ENCODE measurements at places on chromosomes 2 and 18.

DNA sequence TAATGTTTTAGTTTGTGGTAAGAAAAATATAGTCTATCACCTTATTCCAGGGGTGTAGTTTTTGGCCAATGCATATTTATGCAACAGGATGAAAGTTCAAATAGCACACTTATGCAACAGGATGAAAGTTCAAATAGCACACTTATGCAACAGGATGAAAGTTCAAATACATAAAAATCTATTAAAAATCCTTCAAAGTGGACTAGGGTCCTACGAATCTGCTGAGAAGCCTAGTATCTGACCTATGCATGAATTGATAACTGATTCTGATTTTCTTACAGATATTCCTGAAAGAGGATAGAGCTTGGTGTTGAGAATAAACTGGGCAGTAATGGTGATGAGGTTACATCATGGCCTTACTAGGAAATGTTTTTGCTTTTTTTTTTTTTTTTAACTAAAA lies 2.8 kb downstream of the PECR start:
- DNase-seq: no peak

GRCh38 chr2:100971221-100971620 lies 30.9 kb upstream of the RPL31 start:
- no peak for DNase-seq

DNA sequence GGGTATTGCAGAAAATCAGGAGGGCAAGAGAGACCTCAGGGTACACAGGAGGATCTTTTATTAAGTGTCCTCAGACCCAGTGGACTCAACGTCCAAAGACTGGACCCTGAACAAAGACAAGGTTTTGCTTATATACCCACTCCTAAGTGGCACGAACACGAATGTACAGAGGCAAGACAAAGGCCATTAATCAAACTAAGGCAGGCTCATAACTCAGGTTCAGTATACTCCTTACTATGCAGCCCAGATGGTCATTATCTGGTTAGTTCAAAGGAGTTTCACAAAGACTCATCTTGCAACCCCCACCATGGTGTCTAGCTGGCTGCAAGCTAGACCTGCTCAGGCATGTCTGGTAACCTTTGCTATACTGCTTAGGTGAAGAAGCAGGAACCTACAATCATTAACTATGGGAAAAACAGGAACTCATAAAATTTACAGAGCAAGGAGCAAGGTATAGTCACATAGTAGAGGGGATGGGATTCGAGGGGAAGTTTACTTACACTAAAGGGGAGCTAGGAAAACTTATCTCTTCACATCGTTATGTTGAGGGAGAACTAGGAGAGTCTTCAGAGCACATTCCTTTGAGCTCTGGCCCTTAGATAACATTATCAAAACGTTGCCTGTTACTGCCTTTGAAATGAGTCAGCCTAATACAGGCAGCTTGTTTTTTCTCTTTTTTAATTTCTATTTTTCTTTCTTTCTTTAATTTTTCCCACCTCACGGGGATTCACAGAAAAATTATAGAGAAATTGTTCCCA lies 33.9 kb downstream of the SLC4A3 start:
- no peak for DNase-seq

GRCh38 chr18:7568426-7568825 lies 1.3 kb downstream of the PTPRM start:
- DNase-seq: no peak

DNA sequence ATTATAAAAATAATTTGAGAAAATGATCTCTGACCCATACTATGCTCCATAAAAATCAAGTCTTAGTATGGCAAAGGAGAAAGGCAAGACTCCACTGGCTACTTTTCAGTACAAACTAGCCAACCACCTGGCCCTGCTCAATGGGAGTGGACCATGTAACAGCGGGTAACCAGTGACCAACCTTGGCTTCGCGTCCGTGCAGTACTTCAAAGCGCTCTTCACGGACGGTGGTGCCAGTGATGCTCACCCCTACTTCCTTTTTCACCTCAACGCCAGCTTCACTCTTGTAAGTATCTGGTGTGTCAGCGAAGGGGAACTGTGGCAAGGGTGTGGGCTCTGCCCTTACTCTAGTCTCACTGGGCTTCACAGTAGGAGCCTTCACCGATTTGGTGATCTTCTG lies 23.3 kb downstream of the TTN start:
- DNase-seq: no peak

DNA sequence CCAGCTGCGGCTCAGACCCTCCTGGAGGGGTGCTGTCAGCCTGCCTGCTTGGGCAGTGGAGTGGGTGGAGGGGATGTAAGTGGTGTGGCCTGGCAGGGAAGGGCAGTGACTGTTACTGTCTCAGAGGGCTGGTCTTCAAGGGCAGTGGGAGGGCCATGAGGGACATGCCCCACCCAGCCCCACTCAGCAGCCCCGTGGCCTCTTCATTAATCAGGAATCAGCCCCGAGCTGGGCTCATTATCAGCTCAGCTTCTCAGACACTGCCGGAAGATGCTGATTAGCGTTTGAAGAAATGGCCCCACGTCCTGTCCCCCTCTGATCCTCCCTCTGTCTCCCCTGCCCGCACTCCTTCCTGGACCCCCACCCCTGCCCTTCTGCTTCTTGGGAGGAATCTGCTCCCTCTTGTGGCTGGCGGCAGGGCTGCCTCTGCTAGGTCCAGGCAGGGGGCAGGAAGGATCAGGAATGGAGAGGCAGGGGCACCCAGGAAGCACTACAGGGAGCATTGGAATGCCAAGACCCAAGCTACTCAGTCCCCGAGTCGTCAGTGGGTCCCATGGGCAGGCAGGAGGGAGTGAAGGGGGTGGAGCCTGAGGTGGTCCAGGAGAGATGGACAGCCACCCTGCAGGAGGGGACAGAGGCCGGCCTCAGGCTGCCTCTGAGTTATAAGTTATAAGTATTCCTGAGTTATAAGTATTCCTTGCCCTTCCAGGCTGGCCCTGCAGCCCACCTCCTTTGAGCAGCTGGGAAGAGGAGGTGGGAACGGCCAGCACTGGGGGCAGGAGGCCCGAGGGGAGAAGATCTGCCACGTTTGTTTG lies 7.0 kb downstream of the ASIC4 start:
- DNase-seq: no peak

DNA sequence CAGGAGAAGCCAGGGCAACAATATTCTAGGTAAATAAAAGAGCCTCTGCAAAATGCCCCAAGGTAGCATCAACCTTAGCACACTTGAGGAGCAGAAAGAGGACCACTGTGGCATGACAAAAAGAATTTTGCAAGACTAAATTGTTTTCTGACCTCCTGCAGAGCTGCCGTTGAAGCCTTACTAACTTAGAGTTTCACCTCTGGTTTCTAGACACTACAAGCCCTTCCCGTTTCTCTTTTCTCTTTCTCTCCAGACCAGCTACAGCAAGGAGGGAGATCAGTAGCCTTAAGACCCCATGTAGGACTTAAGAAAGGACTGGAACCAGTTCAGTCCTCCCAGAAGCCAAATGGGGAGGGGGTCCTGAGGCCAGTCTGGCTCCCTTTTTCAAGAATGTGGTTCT lies 73.3 kb upstream of the SP3 start:
- DNase-seq: no peak

- no peak for DNase-seq
These were observed 42.5 kb downstream of the PAX3 start for GRCh38 chr2:222256250-222256649.

- no peak for DNase-seq
These were observed 379.0 kb upstream of the NXPH2 start for GRCh38 chr2:139159177-139159576.

DNA sequence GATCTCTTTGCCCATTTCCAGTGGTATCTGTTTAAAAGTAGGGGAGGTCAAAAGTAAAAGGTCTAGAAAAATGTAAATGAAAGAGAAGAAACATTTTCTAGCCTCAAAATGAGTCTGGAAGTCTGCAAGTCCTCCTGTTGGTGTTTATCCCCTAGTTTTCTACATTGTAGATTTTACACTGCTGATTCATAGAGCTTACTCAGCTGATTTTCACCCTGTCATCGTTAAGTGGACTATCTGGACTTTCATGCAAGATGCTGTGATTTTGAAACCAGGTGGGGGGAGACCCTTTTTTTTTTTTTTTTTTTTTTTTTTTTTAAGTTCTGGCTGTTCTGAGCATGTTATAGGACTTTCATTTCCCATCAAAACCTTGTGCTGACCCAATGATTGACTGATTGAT lies 10.3 kb downstream of the HOXD3 start:
- DNase-seq: no peak

- no peak for DNase-seq
These were observed 56.9 kb downstream of the LIMS1 start for GRCh38 chr2:108591163-108591562.

GRCh38 chr2:66753660-66754059 lies 318.7 kb downstream of the MEIS1 start:
- DNase-seq: no peak

DNA sequence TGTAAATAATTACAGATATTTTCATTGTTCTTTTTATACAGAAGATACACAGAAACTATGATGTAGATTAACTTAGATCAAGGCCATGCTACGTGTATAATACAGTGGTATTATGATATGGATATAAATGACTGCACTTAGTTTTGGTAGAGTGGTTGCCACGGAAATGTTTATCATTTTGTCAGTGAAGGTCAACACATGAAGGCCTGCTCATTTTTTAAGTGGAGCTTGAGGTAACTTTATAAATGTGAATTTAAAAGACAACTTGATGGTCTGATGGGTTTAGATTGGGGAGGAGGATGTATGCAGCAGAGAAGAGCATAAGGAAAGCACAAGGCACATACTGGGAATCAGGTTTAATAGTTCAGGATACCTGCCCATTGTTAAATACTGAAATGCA lies 14.4 kb upstream of the BBS5 start:
- no peak for DNase-seq

- peak; percentile 26 for DNase-seq
These were observed 71.0 kb upstream of the ITM2C start for GRCh38 chr2:230793572-230794359.

- DNase-seq: no peak
These were observed 27.4 kb downstream of the HS6ST1 start for GRCh38 chr2:128291161-128291843.

DNA sequence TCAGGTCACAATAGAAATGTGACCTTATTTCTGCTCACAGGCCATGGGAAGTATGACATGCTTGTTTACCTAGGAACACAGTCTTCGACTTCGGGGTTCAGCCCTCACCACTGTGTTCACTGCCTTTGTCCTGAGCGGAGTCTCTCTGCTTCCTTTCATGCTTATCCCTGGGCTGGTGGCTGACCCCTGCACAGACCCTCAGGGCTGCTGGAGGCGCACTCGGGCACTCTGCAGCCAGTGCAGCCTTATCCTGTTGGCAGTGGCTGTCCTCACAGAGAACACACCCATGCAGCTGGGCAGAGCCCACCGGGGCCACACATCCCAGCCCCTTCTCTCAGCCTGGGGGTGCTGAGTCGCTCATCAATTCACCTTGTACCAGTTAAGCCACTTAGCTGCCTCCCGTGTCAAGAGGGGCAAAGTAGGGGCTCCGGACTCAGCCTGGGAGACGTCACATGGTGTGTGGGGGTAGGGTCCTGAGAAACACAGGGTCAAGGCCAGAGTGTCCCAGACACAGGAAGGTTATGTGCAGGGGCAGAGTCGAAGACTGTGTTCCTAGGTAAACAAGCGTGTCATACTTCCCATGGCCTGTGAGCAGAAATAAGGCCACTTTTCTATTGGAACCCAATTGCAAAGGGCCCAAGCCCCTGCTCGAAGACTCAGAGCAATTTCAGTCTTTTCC lies 107.5 kb downstream of the FAM210A start:
- no peak for DNase-seq

DNA sequence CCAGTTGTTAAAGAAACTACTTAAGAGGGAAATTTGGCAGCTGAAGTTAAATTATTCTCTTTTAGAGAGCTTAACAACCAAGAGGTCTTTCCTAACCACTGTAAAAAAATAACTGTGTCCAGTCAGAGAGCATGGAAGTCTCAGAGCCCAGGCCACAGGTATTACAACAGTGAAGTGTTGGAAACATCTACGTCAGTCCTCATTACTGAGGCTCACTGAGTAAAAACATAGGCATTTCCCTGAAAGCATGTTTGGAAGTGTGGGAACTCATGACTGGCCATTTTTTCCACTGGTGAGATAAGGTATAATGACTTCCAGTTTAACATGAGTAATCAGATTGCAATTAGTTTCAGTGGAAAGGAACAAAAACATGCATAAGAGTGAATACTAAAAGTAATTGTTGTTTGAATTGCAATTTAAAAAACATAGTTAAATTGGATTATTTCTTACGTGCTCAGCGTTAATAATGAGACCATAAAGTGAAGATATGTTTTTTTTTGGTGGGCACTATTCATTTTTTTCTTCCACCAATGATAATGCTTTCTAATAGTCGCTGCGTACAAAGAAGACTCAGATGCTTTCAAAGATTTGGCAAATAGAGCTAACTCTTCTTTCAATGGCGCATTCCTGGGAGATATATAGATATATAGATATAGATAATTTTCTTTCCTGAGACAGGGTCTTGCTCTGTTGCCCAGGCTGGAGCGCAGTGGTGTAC lies 60.8 kb downstream of the EFEMP1 start:
- no peak for DNase-seq

- no peak for DNase-seq
These were observed 12.0 kb upstream of the IMPACT start for GRCh38 chr18:24414349-24415003.

DNA sequence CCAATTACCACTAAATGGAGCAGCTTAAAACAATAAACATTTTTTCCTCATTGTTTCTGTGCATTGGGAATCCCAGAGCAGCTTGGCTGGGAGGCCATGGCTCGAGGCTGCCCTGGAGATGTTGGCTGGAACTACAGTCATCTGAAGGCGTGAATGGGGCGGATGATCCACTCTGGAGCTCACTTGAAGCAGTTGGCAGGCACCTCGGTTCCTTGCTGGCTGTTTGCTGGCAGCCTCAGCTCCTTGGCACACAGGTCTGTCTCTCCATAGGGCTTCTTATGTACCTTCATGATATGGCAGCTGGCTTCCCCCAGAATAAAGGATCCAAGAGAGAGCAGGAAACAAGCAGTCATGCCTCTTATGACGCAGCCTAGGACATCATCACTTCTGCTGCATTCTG lies 227.0 kb upstream of the COPS8 start:
- DNase-seq: no peak

GRCh38 chr2:48218169-48218568 lies 311.8 kb upstream of the STON1 start:
- no peak for DNase-seq

DNA sequence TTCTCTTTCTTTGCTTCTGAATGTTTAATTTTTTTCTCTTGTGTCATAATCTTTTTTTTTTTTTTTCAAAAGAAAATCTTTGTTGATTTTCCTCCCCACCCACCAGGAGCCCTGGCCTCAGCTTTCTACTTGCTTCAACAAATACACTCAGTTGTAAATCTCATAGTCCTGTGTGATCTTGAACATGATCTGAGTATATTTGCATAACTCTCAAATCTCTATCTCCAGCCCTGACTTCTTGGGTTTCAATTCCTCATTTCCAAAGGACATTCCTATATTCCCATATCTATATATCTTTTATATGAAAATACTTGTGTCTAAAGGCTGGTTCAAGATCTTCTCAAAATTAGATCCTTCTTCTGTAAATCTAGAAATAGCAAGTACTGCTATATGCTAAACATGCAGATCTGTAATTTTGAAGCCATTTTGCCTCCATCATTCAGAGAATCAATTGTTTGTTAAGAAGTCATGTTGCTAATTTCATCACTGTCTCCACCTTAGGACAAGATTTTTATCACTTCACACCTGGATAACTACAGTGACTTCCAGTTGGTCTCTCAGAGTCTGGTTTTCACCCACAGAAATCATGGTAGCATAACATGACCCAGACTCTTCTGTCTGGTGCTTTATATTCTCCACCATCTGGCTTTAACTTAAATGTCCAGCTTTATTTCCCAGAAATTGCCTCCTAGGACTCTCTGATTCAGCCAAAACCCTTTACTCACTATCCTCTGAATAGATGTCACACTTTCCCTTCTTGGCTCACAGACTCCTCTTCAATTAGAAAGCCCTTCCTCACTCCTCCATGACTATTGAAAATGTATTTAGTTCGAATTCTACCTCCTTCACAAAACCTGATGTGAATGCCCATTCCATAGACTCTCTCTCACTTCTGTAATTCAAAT lies 98.1 kb downstream of the ZEB2 start:
- no peak for DNase-seq

Data from naive thymus-derived CD8-positive, alpha-beta T cell (primary cell).